ENCODE measurements at places on chromosomes 2 and 18.

GRCh38 chr2:121611730-121612705 is 37.2 kb downstream of the CLASP1 start:
- no peak for DNase-seq

GRCh38 chr2:177129610-177130009 is 83.0 kb upstream of the HNRNPA3 start:
- no peak for DNase-seq

GRCh38 chr18:26519114-26519513 is 29.2 kb downstream of the KCTD1 start:
- no peak for DNase-seq

DNA sequence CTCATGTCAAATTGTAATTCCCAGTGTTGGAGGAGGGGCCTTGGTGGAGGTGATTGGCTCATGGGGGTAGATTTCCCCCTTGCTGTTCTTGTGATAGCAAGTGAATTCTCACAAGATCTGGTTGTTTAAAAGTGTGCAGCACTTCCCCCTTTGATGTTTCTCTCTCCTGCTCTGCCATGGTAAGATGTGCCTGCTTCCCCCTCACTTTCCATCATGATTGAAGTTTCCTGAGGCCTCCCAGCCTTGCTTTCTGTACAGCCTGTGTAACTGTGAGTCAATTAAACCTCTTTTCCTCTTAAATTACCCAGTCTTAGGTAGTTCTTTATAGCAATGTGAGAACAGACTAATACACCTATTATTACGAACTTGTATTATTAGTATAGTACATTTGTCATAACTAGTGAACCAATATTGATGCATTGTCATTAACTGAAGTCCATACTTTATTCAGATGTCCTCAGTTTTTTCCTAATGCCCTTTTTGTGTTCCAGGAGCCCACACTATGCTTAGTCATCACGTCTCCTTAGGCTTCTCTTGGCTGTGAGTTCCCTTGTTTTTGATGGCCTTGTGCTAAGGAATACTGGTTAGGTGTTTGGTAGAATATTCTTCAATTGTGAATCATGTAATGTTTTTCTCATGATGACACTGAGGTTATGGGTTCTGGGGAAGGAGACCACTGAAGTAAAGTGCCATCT is 4.5 kb upstream of the MAP3K2 start:
- no peak for DNase-seq

DNA sequence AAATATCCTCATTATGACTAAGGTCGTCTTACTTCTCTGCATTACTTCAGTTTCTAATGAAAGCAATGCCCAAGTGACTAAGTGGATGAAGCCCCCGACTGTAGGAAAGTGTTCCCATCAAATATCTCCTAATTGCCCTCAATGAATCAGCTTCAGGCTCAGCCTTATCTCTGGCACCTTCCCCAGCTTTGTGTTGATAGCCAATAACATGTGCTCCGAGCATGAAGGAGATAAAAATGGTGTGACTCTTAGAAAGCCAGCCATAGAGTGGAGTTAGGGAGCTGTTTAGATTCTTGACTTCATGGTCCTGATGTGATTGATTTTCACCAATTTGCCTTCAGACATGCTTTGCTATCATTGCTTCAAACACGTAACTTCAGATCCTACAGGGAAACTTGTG is 339.2 kb upstream of the NRP2 start:
- DNase-seq = no peak
